ENCODE measurements at places on chromosomes 6 and 20.

GRCh38 chr20:20823476-20823881, 111.0 kb upstream of the RALGAPA2 start:
- DNase-seq, result no peak

DNA sequence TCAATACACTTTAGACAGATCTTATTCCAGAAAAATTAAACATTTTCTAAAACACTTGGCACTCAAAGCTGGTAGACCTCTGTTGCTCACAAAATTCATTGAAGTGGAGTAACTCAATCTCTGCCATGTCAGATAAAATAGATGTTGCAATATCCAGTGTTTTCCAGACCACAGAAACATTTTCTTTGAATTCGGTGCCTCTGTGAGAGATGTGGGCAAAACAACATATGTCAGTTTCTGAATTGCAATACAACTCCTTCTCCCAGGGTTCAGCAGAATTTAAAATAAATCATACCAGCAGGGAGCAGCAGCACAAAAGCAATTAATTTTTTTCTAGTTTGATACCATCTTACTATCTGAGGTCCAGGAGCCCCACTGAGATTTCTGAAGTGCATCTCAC, 11.3 kb upstream of the PKHD1 start:
- no peak for DNase-seq

- no peak for DNase-seq
Measured at GRCh38 chr6:158654960-158655489, 5.2 kb downstream of the SYTL3 start.

DNA sequence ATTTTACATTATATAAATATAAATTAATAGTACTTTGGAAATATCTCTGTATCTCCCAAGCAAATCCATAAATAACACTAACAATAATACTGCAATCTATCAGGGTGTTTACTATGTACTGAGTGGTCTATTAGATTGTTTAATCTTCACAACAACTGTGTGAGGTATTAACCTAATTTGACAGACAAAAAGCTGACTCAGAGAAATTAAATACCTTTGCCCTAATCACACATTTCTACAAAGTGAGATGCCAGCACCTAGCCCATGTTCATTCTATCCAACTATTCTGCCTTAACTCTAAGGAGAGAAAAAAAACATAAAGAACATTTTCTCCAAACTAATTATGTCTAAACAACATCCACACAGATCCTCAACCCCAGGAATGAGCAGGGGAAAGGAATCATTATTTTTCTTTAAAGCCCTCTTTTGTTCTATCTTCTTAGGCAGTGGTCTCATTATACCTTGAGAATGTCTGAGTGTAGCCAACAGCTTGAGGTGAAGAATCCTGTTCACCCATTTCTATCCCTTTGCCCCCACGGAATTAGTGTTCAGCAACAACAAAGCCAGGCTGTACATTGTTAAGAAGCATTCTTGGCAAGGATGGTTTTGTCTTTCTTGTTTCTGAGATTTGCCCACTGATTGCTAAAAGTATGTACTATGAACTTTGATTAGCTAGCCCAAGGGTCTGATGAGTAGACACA, 42.7 kb downstream of the PRL start:
- DNase-seq, result no peak

DNA sequence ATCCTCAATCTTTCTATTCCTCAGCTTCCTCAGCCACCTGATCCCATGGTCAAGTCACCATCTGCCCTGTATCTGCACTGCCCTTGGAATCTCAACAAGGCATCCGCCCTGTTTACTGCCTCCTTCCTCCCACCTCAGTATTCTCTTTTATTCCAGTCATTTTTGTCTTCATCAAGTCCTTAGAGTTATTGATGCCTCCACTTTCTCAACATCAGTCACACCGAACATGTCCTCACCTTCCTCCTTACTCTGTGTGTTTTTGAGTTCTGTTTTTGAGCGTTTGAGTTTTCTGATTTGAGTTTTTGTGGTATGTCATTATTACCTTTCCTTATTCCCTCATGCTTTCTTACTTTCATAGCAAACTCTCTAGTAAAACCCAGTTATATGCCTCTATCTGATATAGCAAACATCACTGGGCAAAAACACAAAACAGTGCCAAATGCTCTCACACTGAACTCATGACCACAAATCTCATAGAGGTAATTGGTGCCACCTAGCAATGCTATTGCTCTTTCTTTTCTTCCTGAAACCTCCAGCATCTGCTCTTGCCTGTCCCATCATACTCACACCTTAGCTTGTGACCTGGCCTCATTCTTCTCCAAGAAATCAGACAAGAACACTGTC, 11.8 kb upstream of the GNRH2 start:
- no peak for DNase-seq

DNA sequence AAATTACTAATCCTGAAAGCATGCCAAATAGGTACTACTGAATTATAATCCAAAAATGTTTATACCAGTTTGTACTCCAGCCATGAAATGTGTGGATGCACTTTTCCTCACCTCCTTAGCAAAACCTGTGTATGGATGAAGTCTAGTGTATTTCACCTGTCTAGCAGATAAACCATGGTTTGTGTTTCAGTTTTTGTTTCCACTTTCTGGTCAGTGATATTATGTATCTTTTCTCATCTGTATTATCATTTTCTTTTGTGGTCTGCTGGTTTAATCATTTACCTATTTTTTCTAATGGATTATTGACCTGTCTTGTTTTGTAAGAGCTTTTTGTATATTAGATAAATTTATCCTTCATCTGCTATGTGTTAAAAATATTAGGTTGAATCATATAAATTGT, 41.0 kb upstream of the TMEM217 start:
- DNase-seq, result no peak

GRCh38 chr6:44377484-44377883, 10.0 kb upstream of the CDC5L start:
- DNase-seq, result no peak

GRCh38 chr6:93139408-93140081, 279.8 kb downstream of the EPHA7 start:
- DNase-seq, result no peak

DNA sequence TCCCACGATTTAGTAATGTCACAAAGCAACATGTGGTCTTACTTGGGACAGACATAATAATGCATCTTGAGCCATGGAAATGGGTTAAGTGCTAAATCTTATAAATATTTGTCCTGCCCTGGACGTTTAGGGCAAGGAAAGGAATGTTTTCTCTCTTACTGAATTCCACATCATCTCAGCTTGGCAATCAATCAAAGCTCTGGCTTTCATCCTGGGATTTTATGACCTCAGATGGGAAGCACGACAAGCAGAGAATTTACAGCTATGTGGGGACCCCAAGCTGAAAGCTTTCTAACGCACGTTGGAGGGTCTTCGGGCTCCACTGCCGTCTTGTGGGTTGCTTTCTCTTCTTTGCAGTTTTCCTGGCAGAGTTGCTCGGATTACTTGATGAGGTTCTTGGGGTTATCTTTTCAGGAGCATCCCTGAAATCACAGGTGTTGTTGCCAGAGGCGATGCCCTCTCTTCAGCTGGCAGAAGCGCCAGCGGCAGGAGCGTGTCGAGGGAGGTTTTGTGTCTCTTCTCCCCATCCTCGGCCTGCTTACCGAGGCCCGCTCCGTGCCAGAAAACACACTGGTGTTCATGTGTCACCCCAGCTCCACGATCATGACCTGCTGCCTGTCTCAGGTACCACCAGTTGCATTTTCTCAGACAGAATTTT, 73.4 kb upstream of the FRMD1 start:
- DNase-seq, result no peak

- no peak for DNase-seq
Measured at GRCh38 chr6:5373430-5373829, 112.1 kb downstream of the FARS2 start.

- DNase-seq, result no peak
Measured at GRCh38 chr6:149247385-149247763, 70.1 kb upstream of the TAB2 start.

- peak; percentile 3 for DNase-seq
Measured at GRCh38 chr6:87066449-87067333, 28.2 kb downstream of the CGA start.

DNA sequence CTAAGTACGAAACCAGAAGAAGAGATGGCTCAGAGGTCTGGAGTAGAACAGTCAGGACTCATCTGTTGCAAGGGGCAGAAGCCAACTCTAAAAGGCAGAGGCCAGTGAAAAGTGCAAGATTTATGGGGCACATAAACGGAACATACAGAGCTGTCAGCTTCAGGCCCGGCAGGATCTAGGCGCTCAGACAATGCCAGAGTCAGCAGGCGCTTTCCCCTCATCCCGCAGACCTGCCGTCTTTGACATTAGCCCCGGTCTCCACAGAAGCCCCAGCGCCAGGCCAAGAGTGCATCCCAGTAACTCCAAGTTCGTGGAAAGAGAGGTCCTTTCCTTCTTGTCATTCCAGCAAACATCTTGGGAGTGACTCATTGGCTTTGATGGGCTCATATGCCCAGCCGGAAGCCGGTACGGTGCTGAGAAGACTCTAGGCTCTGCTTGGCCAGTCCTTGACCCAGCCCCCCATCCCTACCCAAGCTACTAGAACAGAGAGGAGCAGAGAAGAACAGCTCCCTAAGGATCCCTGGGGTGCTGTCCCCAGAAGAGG, 260.9 kb downstream of the TAF4 start:
- DNase-seq, result no peak

- peak; percentile 15 for DNase-seq
Measured at GRCh38 chr6:41427642-41428335, 92.4 kb downstream of the NCR2 start.

- DNase-seq, result no peak
Measured at GRCh38 chr6:107056796-107057195, 28.8 kb downstream of the MTRES1 start.

GRCh38 chr20:52972190-52972937, at the start of gene TSHZ2:
Gene TSHZ2, plus strand, starts transcription at chr20:52972358. Its CDS starts 936 bp downstream, at chr20:52973294.
- DNase-seq, result peak; percentile 47

DNA sequence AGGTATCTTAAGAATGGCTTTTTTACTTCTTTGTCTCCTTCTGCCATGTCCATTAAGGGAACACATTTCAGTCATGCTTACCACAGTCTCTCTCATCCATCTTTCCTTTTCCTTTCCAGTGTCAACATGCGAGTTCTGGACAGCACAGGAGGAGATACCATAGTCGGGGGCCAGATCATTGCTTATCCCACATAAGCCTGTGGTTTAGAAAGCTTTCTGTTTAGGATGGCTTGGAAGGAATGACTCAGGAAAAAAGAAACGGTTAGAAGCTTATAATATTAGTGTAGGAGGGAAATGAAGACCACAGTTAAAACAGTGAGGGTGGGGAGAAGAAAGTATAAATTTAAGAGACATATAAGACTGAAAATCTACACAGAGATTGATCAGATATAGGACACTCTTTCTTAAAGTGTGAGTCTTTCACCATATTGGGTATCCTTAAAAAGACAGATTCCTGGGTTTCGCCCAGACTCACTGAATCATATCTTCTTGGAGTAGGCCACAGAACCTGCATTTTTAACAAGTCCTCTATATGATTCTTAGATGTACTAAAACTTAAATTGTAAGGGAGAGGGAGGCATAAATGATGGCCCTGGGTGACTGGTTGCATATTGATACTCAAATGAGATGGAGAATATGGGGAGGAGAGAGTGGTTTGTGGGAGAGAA, 36.1 kb downstream of the DSE start:
- no peak for DNase-seq

DNA sequence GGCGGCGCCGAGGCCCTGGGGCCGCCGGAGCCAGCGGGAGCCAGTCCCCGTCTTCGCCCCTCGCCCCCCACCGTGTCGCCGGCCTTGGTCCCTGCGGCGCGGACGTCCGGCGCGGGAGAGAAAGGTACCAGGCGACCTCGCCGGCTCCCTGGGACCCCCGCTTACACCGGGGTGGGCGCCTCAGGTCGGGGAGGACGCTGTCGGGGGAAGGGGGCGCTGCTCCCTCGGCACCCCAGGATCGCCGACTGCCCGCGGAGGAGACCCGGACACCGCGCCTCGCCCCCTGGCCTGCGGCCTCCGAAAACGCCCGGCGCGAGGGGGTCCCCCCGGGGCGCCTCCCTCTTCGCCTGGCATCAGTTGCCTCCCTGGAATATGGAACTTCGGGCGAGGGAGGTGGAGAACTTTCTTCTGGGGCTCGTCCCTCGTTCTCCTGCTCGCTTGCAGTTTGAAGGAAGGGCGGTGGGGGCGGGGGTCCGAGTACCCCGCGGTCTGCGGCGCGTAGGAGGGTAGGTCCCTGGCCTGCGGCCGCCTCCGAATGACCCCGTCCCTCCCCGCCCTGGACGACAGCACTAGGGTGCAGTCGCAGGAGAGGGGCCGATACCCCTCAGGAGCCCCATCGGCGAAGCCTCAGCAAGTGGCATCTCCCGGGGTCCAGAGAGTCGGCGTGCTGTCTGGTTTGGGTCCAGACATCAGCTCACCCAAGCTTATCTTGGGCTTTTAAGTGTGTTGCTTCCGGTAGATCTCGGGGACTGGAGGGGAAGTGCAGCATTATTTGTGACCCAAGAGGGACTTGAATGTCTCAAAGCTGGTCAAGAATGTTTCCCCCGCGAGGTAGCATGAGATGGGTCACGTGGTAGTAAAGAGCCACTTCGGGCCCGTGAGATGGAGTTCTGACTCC, 549 bp downstream of the ANKRD6 start:
- peak; percentile 13 for DNase-seq

GRCh38 chr6:165562421-165563090, 100.5 kb downstream of the PDE10A start:
- DNase-seq, result no peak

DNA sequence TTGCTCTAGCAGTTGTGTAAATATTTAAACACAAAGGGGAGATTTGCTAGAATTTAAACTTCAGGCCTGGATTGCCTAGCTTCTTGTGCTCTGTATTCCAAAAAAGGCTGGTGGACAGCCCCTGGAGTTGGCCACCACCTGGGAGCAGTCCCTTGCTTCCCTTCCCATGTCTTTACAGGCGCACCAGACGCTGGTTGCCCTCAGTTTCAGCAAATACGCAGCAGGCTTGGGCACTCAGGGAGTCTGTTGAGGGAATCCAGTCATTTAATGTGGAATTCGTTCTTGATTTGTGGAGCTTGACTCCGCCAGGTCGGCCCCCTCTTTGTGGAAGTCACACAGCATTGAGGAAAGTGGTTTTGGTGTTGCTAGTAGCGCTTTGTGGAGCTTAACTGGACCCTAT, 156.8 kb downstream of the DTNBP1 start:
- no peak for DNase-seq

- DNase-seq, result no peak
Measured at GRCh38 chr20:33391722-33392415, 9.4 kb downstream of the CDK5RAP1 start.

- no peak for DNase-seq
Measured at GRCh38 chr6:14386263-14386662, 268.7 kb downstream of the CD83 start.

- DNase-seq, result no peak
Measured at GRCh38 chr6:11975353-11975977, 36.6 kb upstream of the HIVEP1 start.

- no peak for DNase-seq
Measured at GRCh38 chr6:14165091-14165490, 47.5 kb downstream of the CD83 start.

DNA sequence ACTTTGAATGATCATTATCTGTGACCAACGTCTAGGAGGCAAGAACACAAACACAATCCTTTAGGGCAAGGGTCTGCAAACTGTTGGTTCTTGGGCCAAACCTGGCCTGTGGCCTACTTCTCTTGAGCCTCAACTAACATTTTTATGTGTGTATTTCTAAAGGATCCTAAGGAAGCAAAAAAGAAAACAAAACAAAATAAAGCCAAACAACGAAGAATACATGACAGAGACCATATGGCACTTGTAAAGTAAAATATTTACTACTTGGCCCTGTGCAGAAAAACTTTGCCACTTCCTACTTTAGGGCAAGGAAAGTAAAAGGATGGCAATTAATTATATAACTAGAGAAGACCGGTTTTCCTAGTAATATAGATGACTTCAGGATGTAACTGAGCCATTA, 1056.2 kb downstream of the EPHA7 start:
- no peak for DNase-seq

All from stimulated activated CD4-positive, alpha-beta T cell treated with anti-CD3 and anti-CD28 coated beads, Interleukin-12 subunit alpha, Interleukin-12 subunit beta, amount 100 ng/mL, for 4 hours (primary cell).